Astrocyte of the spinal cord (primary cell): ENCODE measurements at places on chromosomes 2 and 18.

- DNase-seq = peak; percentile 16
Measured at GRCh38 chr2:203400805-203401585, 72.8 kb downstream of the ABI2 start.

- no peak for DNase-seq
Measured at GRCh38 chr2:144194326-144195071, 325.4 kb downstream of the ZEB2 start.

DNA sequence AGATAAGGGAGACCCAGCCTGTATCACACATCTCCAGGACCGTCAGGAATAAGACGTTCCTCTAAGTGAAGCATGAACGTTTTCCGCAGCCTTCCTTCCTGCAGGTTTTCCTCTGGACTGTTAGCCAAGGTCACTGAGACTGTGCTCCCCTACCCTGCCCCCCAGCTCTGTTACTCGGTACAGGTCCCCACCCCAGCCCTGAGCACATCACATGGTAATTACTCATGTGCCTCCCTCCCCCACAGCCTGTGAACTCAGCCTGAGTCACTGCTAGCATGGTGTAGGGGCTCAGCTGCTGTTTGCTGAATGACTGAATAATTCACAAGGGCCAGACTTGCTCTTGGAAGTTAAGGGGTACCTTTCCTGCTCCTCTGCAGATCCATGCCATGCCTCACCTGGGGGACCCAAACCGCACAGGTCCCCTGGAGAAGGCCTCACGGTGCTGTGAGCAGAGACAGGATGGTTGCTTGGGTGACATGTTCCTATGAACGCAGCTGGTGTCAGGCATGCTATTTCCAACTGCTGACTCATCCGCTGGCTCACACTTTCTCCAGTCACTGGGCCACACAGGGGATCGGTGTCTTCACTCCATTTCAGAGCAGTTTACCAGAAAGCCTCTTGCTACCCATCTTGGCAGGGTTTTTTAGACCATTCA lies 88.2 kb downstream of the PLB1 start:
- DNase-seq = peak; percentile 96

DNA sequence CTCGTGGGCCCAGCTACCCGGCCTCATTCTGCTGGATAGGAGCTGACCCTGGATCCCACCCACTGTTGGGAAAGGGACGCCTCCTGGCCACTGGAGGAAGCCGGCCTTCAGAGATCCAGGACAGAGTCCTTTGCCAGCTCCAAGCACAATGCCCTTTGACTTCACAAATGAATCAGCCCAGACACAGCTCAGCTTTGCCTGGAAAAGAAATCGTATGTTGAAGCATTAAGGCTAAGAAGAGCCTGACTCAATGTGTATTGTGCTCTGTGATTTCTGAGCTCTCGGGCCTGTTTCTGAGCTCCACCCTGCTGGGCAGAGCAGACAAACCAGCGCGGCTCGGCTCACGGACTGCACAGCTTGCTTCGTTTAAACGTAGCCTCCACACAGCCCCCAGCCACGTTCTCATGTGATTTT lies 162.9 kb upstream of the APCDD1 start:
- DNase-seq = peak; percentile 12

- no peak for DNase-seq
Measured at GRCh38 chr2:79798776-79799175, 285.9 kb downstream of the CTNNA2 start.

DNA sequence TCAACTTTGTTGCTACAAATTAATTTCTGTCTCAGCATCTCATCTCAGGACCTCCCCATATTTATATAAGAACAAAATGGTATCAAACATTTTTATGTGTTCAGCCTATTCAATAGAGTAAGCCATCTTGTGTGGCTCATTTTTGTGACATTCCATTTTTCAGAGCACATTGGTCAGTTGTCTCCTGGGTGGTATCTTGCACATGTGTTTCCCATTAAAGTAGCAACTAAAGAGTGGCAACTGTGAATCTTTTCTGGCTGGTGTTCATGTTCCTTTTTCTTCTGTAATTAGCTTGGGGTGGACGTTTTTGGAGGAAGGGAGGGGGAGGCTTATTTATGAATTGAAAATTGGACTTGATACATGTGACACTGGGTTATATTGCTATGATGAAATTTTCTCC lies 45.4 kb upstream of the EFEMP1 start:
- no peak for DNase-seq

DNA sequence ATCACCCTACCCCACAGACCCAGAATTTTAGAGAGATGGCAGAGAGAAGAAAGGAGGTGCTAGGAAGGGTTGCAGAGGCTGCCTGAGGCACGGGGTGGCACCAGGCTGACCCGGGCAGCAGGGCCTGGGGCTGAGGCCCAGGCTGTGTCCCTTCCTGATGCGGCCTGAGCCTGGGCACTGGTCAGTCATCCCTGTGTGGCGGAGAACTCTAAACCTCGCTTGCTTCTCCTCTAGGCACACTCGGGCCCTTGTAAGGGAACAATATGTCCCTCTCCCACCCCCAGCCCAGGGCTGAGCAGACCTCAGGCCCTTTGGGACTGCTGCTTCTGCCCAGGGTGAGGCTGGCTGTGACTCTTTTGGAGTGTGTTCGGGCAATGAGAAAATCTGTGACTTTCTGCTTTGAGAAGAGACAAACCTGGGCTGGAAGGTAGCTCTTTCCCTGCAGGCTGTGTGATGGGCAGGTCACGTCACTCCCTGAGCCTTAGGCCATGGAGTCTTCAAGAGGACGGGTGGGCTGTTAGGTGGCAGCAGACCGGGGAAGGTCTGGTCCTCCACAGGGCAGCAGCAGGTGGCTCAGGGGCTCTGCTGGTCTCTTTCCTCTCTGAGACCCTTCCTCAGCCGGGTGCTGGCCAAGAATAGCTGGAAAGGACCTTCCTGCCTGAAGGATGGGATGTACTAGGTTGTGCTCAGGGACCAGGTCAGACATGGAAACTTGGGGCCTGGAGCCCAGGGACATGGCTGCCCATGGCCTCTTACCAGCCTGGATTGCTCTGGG lies 96.8 kb downstream of the GLI2 start:
- DNase-seq = no peak

DNA sequence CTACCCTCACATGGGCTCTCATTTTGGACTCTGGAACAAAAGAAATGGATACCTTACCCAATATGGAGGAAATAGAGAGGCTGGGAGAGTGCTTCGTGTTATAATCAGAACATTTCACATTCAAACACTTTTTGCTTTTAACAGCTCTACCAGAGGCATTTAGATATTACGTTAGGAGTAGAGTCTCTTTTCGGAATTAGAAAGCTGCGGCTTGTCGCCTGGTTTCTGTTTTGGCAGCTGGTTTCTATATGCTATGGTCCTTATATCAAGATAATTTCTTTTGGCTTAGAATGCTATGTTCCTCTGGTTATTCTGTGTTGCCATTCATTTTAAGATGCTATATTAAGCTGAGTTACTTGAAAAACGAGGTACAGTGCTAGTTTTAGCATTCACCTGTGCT lies 392.8 kb upstream of the GALNT5 start:
- DNase-seq = no peak

- DNase-seq = no peak
Measured at GRCh38 chr2:222736301-222736700, 64.8 kb downstream of the MOGAT1 start.

GRCh38 chr2:46157966-46158310 lies 139.3 kb upstream of the EPAS1 start:
- DNase-seq = no peak

DNA sequence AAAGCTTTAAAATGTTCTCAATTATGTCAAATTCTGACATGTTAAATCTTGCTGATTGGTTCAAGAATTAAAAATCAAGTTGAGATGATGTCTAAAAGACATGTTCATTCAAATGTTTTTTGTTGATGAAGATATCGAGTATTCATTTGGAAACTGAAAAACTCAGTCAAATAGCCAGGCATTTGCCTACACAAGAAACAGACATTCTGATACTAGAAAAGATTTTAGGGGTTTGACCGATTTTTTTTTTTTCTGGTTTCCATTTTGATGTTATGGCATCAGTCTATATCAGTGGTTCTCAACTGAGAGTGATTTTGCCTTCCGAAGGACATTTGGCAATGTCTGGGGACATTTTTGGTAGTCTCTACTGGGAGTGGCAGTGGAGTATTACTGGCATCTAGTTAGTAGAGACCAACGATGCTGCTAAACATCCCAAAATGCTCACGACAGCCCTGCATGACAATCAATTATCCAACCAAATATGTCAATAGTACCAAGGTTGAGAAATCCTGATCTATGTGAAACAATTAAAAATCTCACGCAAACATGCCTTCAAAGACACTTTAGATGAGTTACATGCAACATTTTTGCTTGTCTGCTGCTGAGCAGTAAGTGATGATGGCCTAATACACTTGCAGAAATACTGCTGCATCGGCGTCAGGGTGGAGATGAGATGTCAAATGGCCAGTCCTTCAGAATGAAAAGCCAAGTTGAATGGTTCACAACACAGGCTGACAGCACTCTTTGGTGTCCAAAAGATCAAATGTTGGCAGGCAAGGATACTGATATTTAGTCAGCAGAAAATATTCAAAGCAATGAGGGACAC lies 12.5 kb downstream of the RASGRP3 start:
- no peak for DNase-seq

DNA sequence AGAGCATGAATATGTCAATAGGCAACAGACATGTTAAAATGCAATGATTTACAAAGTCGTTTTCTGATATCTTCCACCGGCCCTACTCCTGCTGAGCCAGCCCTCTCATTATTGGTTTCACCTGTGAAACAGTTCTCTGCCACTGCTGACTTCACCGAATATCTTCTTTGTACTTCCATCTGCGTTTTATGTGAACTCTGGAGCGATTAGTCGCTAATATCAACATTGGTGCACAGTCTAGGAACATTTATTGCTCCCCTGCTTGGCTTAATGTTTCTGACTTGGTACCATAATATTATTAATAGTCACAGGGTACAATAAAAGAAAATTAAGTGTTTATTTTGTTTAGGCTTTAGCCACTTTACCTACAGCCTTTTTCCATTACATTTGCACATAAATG lies 105.5 kb downstream of the NCKAP5 start:
- no peak for DNase-seq

GRCh38 chr2:53632714-53633113 lies 134.9 kb upstream of the CHAC2 start:
- DNase-seq = peak; percentile 84

- no peak for DNase-seq
Measured at GRCh38 chr2:214050731-214051130, 360.1 kb upstream of the VWC2L start.

DNA sequence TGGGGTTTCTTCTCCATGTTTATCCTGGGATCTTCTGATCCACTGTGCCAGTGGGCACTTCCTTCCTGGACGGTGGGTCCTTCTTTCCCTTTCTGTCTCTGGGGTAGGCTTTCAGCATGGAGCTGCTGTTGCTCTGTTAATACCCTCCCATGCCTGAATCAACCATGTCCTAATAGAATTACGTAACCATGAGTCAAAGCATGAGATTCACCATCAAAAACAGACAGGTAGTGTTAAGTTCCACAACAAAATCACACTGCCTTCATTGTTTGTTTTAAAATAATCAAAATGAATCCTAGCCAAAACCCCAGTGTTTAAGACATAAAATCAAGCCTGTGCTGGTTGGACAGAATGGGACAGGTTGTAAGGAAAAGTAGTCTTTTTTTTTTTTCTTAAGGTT lies 37.5 kb downstream of the GNAL start:
- DNase-seq = no peak

GRCh38 chr2:237824085-237824484 lies 25.5 kb downstream of the RBM44 start:
- no peak for DNase-seq

- no peak for DNase-seq
Measured at GRCh38 chr2:40497251-40497859, 45.5 kb upstream of the SLC8A1 start.

GRCh38 chr2:232400256-232401015 lies 6.2 kb upstream of the ALPG start:
- no peak for DNase-seq

DNA sequence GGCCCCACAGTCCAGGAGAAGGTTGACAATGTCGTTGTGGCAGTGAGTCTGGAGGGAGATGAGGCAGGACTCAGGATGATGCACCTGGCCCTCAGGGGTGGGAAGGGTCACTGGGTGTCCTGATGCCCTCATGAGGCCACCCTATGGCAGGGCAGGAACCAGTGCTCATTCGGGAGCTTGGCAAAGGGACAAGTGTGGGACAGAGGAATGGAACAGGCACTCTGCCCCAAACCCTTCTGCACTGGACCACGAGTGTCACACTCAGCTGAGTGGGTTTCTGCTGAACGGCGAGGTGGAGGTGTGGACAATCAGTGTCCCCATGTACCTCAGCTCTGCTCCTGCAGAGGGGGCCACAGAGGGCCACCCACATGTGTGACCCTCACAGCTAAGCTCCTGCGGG lies 32.0 kb downstream of the ANKMY1 start:
- DNase-seq = no peak

DNA sequence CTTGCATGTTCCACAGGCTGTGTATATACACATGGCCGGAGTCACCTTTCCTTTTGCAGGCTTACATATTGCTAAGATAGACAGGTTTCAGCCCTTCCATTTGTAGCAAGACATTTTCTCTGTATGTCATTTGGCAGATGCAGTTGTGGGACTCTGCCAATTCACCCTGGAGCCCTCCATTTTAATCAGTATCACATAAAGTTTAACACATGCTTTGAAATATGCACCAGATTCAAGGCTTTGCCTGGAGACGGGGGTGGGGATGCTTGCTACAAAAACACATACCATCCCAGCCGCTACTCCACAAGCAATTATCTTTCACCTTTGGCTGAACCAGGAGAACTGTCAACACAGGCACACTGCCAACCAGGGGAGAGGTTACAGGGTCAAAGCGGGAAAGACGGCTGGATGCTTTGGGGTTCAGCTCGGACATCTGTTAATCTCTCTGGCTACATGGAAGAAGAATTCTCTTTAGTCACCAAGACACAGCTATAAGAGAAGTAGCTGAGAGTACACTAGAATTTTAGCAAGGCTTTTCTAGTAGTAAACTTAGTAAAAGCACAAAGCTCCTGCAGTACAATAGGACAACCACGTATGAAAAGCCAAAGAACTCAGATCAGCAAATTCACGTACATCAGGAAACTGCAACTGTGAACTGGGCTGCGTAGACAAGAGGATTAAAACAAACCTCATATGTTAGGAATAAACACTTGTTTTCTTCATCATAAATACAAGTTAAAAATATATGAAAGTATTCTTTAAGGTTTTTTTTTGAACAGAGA lies 130.9 kb downstream of the EXOC6B start:
- DNase-seq = peak; percentile 46

GRCh38 chr18:23684515-23685197 lies 4.6 kb upstream of the LAMA3 start:
- DNase-seq = no peak

DNA sequence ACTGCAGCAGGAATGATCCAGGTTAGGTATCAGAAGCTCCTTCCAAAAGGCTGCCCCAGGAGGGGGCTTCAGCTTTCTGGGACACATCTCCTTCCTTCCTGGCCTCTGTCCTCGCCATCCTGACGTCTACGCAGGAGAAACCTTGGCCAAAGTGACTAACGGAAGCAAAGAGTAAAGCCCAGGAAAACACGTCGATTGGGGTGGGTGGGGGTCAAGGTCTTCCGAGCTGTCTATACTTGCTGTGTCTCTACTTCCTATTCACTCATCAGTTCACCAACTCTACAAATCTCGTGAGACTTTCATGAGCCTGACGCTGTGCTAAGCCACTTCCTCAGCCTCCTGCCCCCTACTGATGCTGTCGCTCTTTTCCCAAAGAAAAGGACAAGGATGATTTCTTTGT lies 212.6 kb downstream of the TNS1 start:
- DNase-seq = peak; percentile 5
